A549 treated with DMSO at 1 μM for 4 hours (cell line): ENCODE measurements at places on chromosomes 2 and 18. TPM values are rescaled to one million over a fixed set of nuclear protein-coding genes. Genes with fewer than 3 reads are reported as not detected.

The C1GALT1C1L gene
- total RNA-seq = 1.7 to 2.3 TPM (median 2.1 TPM) in 5 replicates

The HOXD1 gene
- total RNA-seq = 0.12 to 0.28 TPM (median 0.26 TPM) in 5 replicates

The HTRA2 gene
- 31.5 to 42.2 TPM (median 38.3 TPM) in 5 replicates for total RNA-seq

The KLHL14 gene
- not detected in 5 replicates for total RNA-seq

The DSG3 gene
- total RNA-seq = 0.01 to 0.02 TPM in 2 of 5 replicates, not detected in the others

The KLHL30 gene
- 0.07 to 0.22 TPM (median 0.12 TPM) in 5 replicates for total RNA-seq

The ADD2 gene
- 23.1 to 29.2 TPM (median 25.3 TPM) in 5 replicates for total RNA-seq

The ADGRF3 gene
- 0.03 to 0.13 TPM (median 0.10 TPM) in 5 replicates for total RNA-seq

The HOXD12 gene
- total RNA-seq = not detected in 5 replicates
